ENCODE measurements at places on chromosomes 16 and 17.

- DNase-seq: no peak
Observed at GRCh38 chr17:62162898-62163297, 97.8 kb upstream of the MED13 start.

GRCh38 chr17:77882481-77883212 lies 75.9 kb upstream of the TNRC6C start:
- peak; percentile 77 for DNase-seq

DNA sequence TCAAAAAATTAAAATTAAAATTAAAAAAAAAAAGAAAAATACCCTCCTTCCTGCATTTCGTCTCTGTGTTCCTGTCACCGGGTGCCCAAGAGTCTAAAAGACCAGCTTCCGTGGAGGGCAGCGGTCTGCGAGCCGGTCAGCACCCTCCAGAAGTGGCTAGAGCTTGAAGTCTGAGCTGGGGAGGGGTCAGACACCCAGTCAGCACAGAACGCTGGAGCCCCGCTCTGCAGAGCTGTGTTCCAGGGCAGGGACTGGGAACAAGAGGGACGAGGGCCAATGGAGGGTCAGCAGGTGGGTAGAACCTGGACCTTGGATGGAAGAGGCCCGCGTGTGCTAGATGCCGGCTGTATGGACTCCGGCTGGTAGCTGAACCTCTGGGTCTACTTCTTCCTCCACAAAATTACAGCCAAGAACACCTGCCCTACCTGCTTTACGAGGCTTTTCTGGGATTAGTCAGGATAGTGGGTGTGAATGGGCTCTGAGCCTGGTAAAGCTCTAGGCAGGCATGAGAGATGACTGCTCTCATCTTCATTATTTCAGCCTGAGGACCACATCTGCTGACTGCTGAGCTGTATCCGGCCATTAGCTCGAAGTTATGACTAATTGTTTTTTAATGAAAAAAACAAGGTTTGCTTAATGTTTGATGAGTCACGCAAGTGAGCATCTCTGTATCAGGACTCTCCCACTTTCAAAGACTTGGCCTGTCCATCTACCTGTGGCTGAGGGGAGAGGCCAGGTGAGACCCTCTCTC lies 5.9 kb downstream of the TRPV1 start:
- no peak for DNase-seq

GRCh38 chr16:15427648-15428239 lies 6.6 kb upstream of the BMERB1 start:
- DNase-seq: peak; percentile 59
